ENCODE measurements at places on chromosomes 16 and 17.

DNA sequence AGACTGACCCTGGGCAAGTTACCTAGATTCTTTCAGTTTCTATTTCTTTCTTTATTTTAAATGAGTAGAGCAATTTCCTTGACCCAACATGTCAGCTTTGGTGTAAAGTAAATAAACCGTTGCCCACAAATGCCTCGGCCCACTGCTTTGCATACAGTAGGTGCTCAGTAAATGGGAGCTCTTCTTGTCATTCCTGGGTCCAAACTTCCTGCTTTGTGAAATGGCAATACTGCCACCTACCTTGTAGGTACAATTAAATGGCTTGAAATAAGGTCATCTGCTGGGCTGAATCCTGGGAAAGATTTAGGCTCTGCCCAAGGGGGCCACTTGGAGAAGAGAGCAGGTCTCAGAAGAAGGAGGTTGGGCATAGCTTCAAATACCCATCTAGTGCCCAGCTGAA is 253.0 kb downstream of the HS3ST3B1 start:
- DNase-seq: no peak

GRCh38 chr16:23948949-23949411 is 113.2 kb downstream of the PRKCB start:
- DNase-seq: no peak

GRCh38 chr16:88789594-88789993 is 4.6 kb upstream of the PIEZO1 start:
- DNase-seq: no peak

GRCh38 chr17:58503866-58504265 is 10.6 kb downstream of the MTMR4 start:
- no peak for DNase-seq

DNA sequence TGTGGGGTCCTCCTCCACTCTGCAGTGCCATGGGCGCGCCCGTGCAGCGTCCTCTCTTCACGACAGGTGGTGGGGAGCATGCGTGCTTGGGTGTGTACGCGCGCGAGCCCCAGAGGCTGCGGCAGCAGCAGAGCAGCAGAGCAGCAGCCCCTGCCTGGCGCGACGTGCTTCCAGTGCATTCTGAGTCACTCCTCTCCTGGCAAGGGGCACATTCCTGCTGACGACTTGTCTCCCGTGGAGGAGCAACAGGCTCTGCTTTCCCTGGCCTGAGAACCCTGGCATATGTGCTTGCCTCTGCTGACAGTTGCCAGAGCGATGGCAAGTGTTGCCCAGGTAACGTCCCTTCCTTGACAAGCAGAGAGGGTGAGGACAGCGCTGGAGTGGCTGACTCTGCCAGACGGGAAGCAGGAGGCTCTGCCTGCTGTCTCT is 133.8 kb upstream of the PLCG2 start:
- DNase-seq: no peak
